ENCODE measurements at places on chromosomes 13 and 19. TPM values are rescaled to one million over a fixed set of nuclear protein-coding genes. Genes with fewer than 3 reads are reported as not detected.

DNA sequence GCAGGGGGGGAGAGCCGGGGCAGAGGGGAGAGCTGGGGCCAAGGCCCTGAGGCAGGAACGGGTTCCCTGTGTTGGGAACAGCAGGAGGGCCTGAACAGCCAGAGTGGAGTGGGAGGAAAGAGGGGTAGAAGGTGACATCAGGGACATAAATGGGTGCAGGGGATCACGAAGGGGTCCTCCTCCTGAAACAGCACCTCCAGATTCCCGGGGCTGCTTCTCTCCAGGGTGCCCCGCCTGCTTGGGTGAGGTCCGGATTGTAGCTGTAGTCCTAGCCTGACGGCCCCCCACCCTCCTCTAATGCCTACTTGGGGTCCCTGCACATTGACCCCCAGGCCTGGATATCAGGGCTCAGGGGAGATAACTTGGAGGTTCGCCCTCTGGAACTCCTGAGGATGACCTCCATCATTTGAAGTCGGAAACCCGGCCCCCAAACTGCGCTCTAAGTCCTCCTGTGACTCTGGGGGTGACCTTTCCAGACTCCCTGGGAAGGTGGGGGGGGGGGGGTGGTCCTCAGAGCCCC lies 473 bp upstream of the SCN1B start:
- no peak for DNase-seq

DNA sequence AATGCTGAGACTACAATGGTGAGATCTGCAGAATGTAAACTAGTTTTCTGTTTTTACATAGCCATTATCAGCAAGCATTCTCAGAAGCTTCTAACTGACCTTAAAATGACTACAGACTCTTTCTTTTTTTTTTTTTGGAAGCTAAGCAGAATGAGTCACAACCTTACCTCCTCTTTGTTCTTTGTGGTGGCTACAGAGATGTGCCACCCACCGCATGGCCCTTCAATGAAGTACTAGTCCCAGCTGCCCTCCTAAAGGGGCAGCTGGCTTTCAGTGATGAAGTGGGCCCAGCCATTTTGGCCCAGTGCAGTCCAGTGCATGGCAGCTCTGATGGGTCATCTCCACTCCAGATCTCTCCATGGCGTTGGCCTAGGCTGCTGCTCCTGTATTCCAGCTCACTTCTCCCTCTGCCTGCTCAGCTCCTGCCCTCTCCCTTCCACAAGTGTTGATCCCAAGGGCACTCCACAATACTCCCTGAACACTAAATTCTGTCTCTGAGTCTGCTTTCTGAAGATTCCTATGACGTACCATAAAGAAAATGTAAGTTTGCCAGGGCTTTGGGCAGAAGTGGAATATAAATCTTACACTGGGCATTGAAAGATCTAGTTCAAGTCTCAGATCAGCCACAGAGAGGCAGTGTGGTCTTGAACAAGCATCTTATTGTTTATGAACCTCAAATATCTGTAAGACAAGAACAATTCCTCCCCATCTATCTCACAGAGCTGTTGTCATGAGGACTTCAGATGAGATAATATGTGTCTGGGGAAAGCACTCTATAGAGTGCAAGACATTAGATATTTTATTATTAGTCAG lies 85.6 kb downstream of the RXFP2 start:
- peak; percentile 15 for DNase-seq

ZNF229 gene
- total RNA-seq: 9.9 TPM

RNF126 gene
- total RNA-seq: 23.8 TPM

ICAM1 gene
- 0.12 TPM for total RNA-seq

DDA1 gene
- 34.3 TPM for total RNA-seq
